ENCODE measurements at places on chromosomes 12 and 14. TPM values are rescaled to one million over a fixed set of nuclear protein-coding genes. Genes with fewer than 3 reads are reported as not detected.

DNA sequence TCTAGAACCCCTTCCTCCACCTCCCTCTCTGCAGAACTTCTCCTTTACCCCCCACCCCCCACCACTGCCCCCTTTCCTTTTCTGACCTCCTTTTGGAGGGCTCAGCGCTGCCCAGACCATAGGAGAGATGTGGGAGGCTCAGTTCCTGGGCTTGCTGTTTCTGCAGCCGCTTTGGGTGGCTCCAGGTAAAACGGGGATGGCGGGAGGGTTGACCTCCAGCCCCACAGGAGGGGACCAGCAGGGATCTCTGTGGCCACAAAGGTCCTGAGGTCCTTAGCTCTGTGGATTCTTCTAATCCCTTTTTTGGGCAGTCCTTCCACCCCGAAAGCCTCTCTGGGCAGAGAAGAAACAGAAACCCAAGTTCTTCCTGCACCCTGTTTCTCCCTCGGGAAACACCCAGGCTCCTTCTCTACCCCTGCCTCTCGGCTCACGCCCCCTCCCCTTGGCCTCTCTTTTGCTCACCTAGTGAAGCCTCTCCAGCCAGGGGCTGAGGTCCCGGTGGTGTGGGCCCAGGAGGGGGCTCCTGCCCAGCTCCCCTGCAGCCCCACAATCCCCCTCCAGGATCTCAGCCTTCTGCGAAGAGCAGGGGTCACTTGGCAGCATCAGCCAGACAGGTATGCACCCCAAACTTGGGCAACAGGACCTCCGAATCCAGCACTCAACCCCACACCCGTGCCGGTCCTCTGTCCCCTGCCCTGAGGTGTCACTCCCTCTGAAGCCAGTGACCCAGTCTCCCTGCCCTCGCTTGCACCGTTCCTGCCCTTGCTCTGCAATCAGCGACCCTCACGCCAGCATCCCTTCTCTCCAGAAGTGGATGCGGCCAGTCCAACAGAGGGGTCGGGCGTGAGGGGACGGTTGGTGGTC is 638 bp downstream of the LAG3 start:
- DNase-seq, result no peak

Gene FOXM1
- 5.8 TPM for total RNA-seq

Gene KCNMB4
- 4.1 TPM for total RNA-seq

Gene EMP1
- 125 TPM for total RNA-seq

Gene KRT71
- 454 TPM for total RNA-seq

Gene RHOJ
- 21.6 TPM for total RNA-seq

DNA sequence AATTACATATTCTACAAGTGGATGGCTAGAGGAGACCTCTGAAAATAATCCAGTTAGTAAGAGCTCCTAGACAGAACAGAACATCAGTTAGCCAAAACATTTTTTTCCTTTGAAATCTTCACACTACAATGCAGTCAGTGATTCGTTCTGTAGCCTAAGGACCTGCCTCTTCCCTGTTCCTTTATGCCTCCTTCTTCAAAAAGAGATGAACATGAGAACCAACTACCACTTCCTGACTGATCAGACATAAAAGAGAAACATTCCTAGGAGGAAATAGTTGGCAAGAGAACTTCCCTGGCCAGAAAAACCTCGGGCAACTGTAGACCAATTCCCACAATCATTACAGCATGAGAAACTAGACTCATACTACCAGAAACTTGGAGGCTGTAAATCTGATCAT is 29.4 kb downstream of the ITPR2 start:
- DNase-seq, result no peak

Gene KCNC2
- total RNA-seq, result 0.20 TPM

Gene C12orf42
- 0.30 TPM for total RNA-seq

- DNase-seq, result no peak
Measured at GRCh38 chr14:106792543-106792942, 1266.2 kb downstream of the TMEM121 start.

DNA sequence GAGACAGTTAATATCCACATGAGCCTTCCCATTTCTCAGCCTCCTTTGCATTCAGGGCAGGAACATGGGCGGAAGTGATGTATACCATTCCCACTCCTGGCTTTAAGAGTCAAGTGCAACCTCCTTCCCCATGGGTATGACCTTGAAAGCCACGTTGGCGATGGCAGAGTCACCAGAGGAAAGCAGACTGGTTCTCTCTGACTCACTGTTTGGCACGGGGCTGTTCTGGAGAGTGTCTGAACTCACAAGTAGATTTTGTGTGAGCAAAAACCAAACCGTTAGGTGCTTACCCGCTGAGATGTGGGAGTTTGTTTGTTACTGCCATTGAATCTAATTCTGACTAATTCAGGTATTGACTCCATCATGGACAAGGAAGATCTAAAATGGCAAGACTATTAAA is 36.7 kb upstream of the PZP start:
- DNase-seq, result no peak

All from skin of body (tissue), 3 donors.